Motor neuron (in vitro differentiated cells): ENCODE measurements at places on chromosomes 2 and 18.

- ATAC-seq = no peak
These were observed 89.4 kb downstream of the PMS1 start for GRCh38 chr2:189873696-189874095.

DNA sequence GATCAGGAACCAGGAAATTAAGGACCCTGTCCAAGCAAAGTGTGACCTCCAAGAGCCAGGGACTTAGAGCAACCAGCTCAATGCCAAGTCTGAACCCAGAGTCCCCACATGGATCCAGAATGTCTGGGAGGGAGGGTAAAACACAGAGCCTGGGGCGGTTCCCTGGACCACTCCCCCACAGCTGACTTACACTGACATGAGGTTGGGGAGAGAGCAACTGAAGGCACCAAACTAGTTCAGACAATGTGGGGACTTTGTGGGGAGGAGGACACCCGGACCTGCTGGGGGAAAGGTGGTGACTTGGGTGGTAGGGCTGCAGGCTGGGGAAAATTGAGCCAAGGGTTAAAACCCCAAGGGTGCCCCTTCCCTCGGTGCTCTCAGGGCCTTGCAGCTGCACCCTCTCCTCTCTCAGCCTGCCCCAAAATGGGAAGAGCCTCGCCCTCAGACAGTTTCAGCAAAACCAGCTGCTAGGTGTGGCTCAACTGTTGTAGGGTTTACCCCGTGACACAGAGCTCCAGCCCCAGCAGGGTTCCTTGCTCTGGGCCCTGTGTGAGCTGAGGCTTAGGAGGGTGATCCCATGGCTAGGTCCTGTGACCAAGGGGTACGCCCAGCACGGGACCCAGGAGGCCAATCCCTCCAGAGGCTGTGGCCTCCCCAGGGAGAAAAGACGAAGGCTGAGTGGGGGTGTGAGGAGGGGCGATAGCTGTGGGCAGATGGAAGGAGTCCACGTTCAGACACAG, 28.6 kb downstream of the MARCO start:
- ATAC-seq = no peak

DNA sequence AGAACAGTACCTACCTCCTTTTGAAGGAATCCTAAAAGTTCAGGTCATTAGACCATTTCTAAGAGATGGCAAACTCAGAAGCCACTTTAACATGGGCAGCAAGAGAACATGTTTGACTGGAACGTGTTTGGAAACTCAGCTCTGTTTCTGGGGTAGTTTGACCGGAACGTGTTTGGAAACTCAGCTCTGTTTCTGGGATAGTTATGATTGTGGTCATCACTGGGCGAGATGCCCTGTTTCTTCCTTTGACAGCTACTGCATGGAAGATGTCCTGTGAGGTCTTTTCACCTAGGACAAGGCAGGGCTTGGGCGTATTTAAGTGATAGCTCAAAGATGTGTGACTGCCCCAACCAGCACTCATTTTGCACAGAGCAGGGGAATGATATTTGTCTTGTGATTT, 19.9 kb upstream of the SERPINB13 start:
- no peak for ATAC-seq

DNA sequence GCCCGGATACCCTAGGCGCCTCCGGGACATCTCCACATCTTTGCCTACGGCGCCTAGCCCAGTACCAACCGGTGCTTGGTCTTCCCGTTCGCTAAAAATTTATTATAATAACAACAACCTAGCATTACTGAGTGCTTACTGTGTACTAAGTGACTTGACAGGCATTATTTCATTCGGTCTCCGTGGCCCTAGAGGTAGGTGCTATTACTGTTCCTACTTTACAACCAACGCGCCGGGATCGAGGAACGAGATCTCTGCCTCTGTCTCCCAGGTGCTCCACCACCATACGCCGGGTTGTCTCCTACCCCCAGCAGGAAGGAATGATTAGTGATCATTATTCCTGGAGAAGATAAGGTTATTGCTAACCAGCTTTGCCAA, 657 bp upstream of the BIN1 start:
- ATAC-seq = no peak

- ATAC-seq = no peak
These were observed 87.4 kb upstream of the CAPN13 start for GRCh38 chr2:30894498-30895119.

- no peak for ATAC-seq
These were observed 218.1 kb downstream of the HNMT start for GRCh38 chr2:138182250-138182936.

DNA sequence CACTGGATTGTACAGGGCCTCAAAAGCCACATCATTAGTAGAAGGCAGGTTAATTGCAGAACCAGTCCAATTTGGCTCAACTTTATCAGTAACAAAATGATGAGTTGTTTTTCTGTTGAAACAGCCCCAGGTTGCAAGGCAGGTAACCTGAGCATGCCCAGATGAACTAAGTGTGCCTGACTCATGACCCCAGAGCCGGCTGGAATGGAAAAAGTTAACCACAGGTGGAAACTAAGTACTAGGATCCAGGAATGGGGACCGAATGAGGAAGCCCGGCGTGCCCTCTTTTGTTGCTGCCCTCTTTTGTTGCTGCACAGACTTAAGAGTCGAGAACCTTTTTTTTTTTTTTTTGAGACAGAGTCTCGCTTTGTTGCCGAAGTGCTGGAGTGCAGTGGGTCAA, 79.5 kb upstream of the YWHAQ start:
- ATAC-seq = no peak

- no peak for ATAC-seq
These were observed 10.1 kb downstream of the BIN1 start for GRCh38 chr2:127096718-127097470.
